ENCODE measurements at places on chromosomes 12 and 14.
A peak's percentile ranks its signal among the peaks of the same experiment; 100 is the strongest.

DNA sequence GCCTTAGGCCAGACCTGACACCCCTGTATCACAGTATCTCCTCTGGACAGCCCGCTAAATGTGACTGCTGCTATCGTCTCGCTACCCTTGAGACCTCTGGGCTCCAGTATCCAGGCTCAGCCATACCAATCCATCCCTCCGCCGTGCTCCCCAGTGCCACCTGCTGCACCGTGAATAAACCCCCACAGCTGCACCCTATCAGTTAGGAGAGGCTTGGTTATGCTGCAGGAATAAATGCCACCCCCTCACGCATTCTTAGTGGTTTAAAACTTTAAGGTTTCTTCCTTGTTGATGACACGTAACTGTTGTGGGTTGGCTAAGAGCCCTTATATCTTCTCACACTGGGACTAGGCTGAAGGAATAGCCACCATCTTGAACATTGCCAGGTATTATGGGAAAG, 12.1 kb downstream of the CCDC63 start:
- no peak for DNase-seq

- no peak for DNase-seq
Observed at GRCh38 chr14:31113794-31114193, 87.6 kb upstream of the STRN3 start.

DNA sequence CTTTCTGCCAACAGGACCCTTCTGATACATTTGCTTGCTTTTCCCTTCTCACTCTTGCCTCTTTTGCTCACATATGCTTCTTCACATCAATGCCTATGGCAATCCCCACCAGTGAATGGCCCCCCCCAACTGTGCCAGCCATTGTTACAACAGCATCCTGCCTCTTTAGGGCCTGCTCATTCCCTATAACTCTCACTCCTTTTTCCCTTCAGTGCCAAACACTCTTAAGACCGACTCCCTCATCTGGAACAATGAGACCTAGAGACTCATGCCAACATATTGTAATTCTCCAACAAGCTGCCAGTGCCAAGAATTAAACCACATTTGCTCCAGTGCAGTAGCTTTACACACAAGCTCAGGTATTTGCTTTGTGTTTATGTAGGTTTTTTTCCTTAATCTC, 189.0 kb downstream of the SOX5 start:
- DNase-seq, result no peak

GRCh38 chr12:77746096-77746495, 84.6 kb upstream of the NAV3 start:
- no peak for DNase-seq

GRCh38 chr14:92506231-92506630, 7.3 kb upstream of the RIN3 start:
- DNase-seq, result no peak

- no peak for DNase-seq
Observed at GRCh38 chr14:90508536-90509254, 111.9 kb downstream of the CALM1 start.

DNA sequence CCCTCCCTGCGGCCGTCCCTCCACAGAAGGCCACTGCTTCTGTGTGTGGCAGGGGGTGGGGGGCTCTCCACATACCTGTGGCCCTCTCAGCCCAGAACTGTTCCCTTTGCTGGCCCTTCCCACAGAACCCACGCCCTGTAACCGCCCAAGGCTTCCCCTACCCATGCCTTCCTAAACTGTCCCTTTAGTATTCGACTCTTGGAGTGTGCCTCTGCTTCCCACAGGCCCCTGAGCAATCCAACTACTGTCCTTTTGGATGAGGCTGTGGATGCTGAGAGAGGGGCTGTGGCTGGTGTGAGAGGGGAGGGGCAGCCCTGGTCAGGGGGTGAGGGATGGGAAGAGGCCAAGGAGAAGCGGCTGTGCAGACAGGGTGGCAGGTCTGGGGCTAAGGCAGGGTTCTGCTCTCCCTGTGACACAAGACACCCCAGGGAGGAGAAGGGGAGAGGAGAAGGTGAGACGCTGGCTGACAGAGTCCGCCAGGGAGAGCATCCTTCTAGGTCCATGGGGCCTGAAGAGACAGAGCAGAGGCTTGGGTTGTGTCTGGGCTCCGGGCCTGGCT, 46.0 kb downstream of the DLK1 start:
- DNase-seq, result no peak

- DNase-seq, result no peak
Observed at GRCh38 chr12:25347716-25348592, 97.2 kb upstream of the KRAS start.

- DNase-seq, result no peak
Observed at GRCh38 chr14:51145246-51145645, 50.3 kb upstream of the TRIM9 start.

DNA sequence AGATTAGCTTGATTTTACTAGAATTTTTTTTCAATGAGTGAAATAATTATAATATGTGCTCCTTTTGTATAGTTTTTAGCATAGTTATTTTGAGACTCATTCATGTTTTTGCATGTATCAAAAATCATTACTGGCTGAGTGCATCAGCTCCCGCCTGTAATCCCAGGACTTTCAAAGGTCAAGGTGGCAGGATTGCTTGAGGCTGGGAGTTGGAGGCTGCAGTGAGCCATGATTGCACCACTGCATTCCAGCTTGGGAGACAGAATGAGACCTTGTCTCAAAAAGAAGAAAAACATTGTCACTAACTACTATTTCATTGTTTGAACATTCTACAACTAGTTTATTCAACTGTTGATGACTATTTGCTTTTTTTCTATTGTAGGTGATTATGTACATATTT, 802.7 kb downstream of the SLC16A7 start:
- DNase-seq, result no peak

DNA sequence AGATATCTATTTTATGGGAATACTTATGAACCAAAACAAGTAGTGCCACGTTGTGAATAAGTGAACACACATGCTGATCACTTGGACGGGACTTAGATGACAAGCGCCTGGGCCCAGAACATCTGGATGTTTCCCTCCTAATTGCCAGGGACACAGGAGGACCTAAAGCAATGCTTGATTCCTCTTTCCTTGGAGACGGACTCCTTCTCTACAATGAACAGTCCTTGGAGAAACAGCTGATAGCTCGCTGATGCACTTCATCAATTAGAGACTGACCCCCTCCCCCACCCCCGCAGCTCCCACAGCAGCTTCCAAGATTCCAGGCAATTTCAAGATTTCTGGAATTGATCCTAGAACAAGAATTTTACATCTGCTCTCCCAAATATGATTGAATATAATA, 86.4 kb downstream of the ST8SIA1 start:
- DNase-seq, result no peak

- DNase-seq, result no peak
Observed at GRCh38 chr14:68762953-68763764, 29.7 kb downstream of the ZFP36L1 start.

GRCh38 chr12:103782399-103782798, 58.6 kb downstream of the NT5DC3 start:
- DNase-seq, result no peak

DNA sequence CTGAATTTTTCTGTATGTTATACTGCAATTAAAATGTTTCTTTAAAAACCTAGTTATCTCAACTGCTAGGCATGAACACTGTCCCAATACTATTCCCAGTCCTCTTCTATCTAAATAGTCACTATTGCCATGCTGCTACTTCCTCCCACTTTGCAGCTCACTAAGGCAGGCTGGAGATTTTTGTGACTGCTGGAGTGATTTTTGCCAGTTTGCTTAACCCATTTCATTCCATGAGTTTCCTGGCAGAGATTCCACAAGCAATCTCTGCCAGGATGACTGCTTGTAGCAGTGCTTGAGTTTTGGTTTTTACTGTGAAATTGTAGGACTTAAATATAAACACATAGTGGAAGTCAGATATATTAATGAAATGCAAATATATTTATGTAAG, 80.8 kb downstream of the BHLHE41 start:
- no peak for DNase-seq

DNA sequence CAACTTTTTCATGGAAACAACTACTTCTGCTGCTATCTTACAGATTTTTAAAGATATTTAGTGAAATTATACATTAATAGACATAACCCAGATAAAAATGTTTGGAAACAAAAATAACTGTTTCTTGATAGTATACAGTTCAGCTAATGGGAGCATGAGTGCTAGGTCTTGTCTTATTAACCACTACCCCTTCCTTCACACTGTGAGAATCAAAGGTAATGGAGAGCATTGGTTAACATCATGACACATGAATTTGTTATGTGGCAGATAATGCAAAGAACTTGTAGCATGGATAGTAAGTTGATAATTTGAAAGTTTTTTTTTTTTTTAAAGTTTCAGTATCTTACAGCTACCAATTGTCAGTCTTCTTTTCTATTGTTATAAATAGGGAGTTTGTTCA, 44.2 kb downstream of the CCDC91 start:
- no peak for DNase-seq

DNA sequence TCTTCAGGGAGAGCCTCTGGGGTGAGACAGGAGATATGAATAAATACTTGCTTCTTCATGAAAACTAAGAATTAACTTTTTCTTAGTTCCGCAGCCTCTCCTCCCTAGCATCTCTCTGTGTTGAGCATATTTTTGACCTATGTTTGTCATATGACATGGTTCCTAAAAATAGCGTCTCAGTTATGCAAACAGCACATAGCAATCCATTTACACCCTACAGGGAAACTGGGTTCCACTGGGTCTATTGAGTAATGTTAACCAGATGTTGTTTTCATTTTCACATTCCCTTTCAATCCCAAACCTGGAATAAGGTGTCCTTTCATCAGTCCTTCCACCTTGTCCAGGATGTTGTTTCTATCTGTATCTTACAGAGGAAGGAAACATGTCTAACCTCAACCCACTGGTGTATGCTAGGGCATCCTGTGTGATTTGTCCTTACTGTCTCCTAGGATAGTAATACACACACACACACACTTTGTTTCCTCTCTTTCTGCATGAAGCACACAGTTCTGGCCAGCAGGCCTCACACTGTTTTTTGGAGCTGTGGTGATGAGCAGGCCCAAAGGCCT, 1543.5 kb downstream of the AACS start:
- DNase-seq, result no peak

GRCh38 chr12:132288516-132289215, 40.7 kb downstream of the GALNT9 start:
- no peak for DNase-seq

GRCh38 chr12:56836317-56836716, 73.2 kb downstream of the HSD17B6 start:
- DNase-seq, result no peak

- DNase-seq, result peak; percentile 64
Observed at GRCh38 chr12:6951551-6952120, 480 bp downstream of the PTPN6 start.

DNA sequence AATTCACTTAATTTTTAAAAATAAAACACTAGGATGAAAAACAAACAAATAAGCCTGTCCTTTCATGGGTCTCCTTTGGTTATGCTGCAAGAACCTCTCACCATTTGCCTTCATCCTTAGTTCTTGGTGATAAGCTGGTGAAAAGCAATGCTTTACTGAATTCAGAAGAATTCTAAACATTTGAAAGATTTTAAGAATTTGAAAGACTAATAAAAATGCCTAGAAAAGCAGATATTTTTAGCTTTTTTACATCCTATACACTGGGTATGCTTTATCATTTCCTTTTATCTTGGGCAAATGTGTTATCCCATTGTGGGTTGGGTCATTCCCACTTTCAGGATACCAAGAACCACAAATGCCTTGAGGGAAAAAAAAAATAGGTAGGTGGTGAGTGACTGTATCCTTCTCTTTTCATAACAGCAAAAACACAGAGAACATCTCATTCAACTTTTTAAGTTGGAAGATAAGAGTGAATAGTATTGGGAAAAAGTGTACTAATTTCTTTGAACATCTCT, 197.1 kb upstream of the ABCD2 start:
- DNase-seq, result no peak

GRCh38 chr14:70257526-70257925, 68.8 kb upstream of the SLC8A3 start:
- DNase-seq, result no peak

- no peak for DNase-seq
Observed at GRCh38 chr12:46794593-46795190, 31.1 kb downstream of the SLC38A4 start.

DNA sequence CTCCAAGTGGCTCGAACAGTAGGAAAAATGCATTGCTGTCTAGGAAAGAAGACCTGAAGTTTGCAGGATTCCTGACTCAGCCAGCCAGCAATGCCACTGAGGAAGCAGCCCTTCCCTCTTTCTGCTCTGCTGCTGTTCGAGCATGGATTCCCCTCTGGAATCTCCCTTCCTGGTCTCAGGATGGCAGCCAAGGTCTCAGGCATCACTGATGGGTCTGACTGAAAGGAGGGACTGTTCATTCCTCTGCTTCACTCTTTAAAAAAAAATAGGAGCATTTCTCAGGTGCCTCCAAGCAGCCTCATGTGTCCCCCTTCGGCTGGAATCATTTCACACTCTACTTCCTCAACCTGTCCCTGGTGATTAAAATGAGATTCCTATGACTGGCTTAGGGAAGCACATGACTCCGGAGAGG, 62.4 kb downstream of the SLC15A4 start:
- DNase-seq, result no peak

GRCh38 chr14:75823334-75823733, 158.5 kb downstream of the TGFB3 start:
- no peak for DNase-seq

GRCh38 chr14:55628426-55628825, 48.4 kb downstream of the KTN1 start:
- no peak for DNase-seq

DNA sequence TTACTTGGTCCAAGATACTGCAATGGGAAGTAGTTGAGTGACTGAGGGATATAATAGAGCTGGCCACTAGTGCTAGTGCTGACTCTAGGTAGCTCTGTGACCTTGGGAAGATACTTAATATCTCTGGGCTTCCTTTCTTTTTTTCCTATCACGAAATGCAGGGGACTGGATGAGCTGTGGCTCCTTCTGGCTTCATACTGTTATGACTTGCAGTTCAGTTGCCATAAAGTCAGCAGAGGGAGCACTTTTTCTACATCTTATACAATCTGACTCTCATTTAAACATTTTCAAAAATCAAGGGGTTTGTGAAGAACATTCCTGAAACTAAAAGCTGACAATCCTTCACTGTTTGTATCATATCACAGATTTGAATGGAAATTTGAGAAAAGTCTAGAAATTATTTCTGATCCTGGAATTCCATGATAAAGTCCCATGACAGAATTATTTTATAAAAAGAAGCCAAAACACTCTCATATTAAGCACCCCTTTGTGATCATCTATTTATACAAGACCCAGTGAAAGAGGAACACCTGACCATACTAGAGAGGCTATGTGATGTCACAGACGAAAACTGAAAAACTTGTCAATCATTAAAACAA, 5.3 kb downstream of the BHLHE41 start:
- no peak for DNase-seq

DNA sequence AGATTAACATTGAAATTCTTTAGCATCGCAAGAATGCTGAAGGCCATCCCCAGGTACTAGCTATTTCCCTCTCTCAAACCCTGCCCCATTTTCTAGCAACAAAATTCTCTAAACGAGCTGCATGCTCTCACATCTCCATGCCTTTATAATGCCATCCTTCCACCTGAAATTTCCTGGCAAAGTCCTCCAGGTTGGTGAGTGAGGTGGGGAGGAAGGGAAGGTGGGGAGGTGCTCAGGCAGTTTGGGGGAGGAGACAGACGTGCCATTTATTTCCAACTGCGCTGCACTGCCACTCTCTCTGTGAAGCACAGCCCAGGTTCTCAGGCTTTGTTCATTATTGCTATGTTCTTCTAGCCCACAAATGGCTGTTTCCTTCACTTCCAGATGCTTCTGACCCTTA, 208.4 kb downstream of the PAWR start:
- DNase-seq, result no peak

Data from CD8-positive, alpha-beta T cell (primary cell).